ENCODE measurements at places on chromosomes 2 and 18. TPM values are rescaled to one million over a fixed set of nuclear protein-coding genes. Genes with fewer than 3 reads are reported as not detected.

Gene KCNJ13
- 1.6 TPM for total RNA-seq

Gene HTR2B
- total RNA-seq = 0.41 TPM

Gene COL3A1
- 88.0 TPM for total RNA-seq

Gene DQX1
- total RNA-seq = not detected

Gene POTEI
- under 0.01 TPM for total RNA-seq

Gene TAF4B
- total RNA-seq = 2.0 TPM

Gene ACTG2
- 0.82 TPM for total RNA-seq

Gene DPP4
- 8.6 TPM for total RNA-seq

Measured in frontal cortex (tissue), 4 donors.